Occipital lobe (tissue), 3 donors: ENCODE measurements at places on chromosomes 2 and 18.

GRCh38 chr2:239377591-239377990, 23.2 kb downstream of the HDAC4 start:
- no peak for DNase-seq

DNA sequence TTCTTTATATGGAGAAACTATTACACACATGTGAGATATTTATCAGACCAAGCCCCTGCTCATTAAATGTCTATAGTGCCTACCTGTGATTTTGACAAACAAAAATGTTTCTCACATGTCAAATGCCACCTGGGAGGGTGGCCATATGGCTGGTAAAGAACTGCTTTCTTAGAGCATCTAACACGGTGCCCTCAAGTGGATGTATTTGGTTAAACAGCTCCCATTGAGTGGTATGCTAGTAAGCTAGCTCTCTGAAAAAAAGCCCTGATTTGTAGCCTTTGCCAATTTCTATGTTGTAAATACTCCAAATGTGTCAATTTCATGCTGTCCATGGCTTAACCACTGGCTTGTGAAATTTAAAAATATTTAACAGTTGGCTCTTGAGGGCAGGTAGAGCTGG, 94.6 kb downstream of the PMAIP1 start:
- no peak for DNase-seq

DNA sequence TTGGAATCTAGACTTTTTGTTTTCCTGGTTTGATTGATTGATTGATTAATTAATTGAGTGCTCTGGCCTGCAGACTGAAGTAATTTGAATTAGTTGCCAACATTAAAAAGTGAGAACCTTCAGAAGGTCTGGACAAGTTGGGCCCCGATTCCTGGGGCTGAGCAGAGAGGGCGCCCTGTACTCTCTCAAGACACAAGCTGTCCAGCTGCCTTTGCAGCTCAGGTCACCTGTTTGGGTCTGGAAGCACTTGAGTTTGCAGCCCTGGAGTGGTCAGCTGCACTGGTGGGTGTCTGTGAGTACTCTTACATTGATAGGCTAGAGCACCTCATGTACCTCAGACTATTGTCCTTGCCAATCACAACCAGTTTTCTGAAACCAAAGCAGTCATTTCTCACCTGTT, 22.7 kb upstream of the CELF4 start:
- DNase-seq = no peak

DNA sequence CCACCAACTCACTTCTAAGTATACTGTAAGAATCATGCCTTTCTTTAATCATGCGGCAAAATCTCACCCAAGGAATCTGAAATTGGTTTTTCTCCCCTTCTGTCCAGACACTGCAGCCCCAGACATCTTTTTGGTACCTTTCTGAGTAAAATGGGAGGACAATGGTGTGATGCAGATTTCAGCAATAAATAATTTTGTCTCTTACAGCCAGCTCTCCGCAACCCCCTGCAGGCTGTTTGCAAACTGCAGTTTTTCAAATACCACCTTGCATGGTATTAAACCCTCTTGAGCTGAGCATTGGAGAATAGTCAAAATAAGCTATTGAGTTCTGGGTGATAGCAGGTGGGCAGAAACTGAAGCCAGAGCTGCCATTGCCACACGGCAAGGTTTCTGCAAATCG, 32.2 kb downstream of the GPR39 start:
- no peak for DNase-seq

DNA sequence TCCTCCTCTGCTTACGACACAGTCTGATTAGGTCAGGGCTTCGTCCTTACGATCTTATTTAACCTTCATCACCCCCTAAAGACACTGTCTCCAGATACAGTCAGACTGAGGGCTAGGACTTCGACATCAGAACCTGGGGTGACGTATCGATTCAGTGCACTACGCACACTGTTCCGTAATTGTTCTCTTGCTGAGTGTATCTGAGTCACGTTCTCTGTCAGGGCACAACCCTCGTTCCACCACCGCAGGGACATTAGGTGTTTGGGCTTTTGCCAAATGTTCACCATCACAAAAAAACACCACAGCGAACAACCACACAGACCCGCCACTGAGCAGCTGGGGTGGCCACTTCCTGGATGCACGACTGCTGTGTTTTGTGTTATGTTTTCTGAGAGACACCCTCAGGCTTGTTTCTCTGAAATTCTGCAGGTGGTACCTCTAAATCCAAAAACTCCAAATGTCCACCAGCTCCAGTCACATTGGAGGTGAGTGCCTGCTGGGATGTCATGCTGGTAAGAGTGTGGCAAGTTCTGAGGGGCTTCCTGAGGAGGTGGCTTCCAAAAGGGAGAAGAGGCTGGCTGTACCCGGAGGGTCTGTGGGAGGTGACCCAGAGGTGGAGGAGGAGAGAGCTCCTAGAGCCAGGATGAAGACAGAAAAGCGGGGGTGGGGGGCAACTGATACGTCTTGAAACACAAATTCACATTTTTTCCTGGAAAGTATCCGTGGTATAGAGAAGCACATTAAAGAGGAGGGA, 66.6 kb downstream of the ADNP2 start:
- DNase-seq = no peak
